ENCODE measurements at places on chromosomes 16 and 17.
A peak's percentile ranks its signal among the peaks of the same experiment; 100 is the strongest.

GRCh38 chr16:87540072-87540896 lies 47.5 kb upstream of the ZCCHC14 start:
- no peaks in the 10 kb centered on the region for H3K27me3 ChIP-seq
- H3K4me1 ChIP-seq: peaks cover 30% of the 10 kb centered on the region
- no peak overlapping the region for H3K4me3 ChIP-seq
- no peak overlapping the region for H3K27ac ChIP-seq

GRCh38 chr16:88196471-88197400 lies 186.0 kb upstream of the ZNF469 start:
- H3K4me1 ChIP-seq: no peaks in the 10 kb centered on the region
- H3K27ac ChIP-seq: no peak overlapping the region
- H3K36me3 ChIP-seq: no peaks in the 10 kb centered on the region
- peak; percentile 29 for DNase-seq

DNA sequence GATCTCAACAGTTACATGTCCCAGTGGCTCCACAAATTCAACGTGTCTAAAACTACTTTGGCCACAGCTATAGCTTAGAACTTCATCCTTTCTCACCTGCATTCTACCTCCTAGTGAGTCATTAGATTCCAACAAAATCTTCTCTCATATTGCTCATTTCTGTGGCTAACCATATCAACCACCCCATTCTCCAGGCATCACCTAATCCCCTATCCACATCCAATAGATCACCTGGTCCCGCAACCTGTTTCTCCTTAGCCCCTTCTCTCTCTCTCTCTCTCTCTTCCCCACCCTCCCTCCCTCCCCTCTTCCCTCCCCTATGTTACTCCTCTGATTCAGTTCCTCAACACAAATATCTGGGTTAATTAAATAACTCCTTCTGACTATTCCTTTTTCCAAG lies 64.6 kb downstream of the ANKFN1 start:
- no peaks in the 10 kb centered on the region for H3K36me3 ChIP-seq
- no peaks in the 10 kb centered on the region for H3K27me3 ChIP-seq
- H3K4me3 ChIP-seq: no peak overlapping the region

DNA sequence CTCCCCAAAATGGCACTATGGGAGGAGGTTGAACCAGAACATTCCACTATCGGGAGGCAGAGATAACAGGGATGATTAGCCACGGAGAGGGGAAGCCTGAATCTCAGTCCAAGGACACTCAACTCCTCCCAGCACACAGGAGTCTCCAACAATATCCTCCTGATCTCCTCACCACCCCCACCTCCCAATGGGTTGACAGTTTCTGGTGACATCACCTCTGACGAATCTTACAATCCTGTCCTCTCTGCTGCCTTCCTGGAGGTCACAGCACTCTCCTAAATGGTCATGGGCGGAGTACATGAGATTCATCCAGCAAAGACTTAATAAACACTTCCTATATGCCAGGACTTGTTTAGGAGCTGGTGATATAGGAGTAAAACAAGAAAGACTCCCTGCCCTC lies 80.9 kb downstream of the SLC6A2 start:
- no peaks in the 10 kb centered on the region for H3K36me3 ChIP-seq
- H3K4me1 ChIP-seq: peaks cover 6% of the 10 kb centered on the region
- H3K4me3 ChIP-seq: no peak overlapping the region
- H3K27ac ChIP-seq: no peak overlapping the region
- H3K27me3 ChIP-seq: peaks cover 8% of the 10 kb centered on the region
- DNase-seq: no peak

- H3K4me1 ChIP-seq: no peaks in the 10 kb centered on the region
- H3K27ac ChIP-seq: no peak overlapping the region
- no peak for DNase-seq
- no peak overlapping the region for H3K4me3 ChIP-seq
Measured at GRCh38 chr16:52561910-52562741, 15.2 kb upstream of the TOX3 start.

GRCh38 chr16:53022374-53022773 lies 30.3 kb downstream of the CHD9NB start:
- peak; percentile 49 for DNase-seq
- H3K27me3 ChIP-seq: no peaks in the 10 kb centered on the region
- no peaks in the 10 kb centered on the region for H3K36me3 ChIP-seq
- H3K27ac ChIP-seq: no peak overlapping the region
- no peaks in the 10 kb centered on the region for H3K4me1 ChIP-seq

GRCh38 chr16:10885246-10885645 lies 8.2 kb downstream of the CIITA start:
- no peak overlapping the region for H3K27ac ChIP-seq
- H3K27me3 ChIP-seq: peaks cover 16% of the 10 kb centered on the region
- no peak for DNase-seq
- H3K4me1 ChIP-seq: no peaks in the 10 kb centered on the region

DNA sequence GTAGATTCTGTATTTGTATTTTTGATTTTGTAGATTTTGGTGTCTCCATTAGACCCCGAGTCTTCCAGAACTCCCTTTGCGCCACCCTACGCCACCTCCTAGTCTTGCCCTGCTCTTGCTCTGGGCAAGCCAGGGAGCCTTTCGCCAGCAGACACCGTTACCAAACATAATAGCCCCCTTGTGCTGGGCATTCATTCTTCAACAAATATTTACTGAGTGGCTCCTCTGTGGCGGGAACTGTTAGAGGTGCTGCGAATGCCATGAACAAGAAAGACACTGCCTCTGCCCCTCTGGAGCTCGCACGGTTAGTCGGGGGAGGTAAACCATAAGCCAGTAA lies 841 bp upstream of the GPT2 start:
- H3K27ac ChIP-seq: no peak overlapping the region
- peaks cover 4% of the 10 kb centered on the region for H3K36me3 ChIP-seq
- H3K4me1 ChIP-seq: peaks cover 12% of the 10 kb centered on the region
- no peak for DNase-seq

DNA sequence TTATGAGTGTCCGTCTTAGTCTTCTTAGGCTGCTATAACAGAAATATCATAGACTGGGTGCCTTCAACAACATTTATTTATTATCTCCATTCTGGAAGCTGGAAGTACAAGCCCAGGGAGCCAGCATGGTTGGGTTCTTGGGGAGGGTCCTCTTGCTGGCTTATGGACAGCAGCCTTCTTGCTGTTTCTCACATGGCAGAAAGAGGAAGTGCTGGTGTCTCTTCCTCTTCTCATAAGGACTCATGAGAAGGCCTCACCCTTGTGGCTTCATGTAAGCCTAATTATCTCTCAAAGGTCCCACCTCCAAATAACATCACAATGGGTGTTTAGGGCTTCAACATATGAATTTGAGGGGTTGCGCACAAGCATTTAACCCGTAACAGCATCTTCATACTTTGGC lies 207.0 kb upstream of the COX10 start:
- H3K27ac ChIP-seq: no peak overlapping the region
- H3K4me3 ChIP-seq: no peak overlapping the region
- no peaks in the 10 kb centered on the region for H3K36me3 ChIP-seq
- DNase-seq: no peak
- no peaks in the 10 kb centered on the region for H3K4me1 ChIP-seq
- no peaks in the 10 kb centered on the region for H3K27me3 ChIP-seq

GRCh38 chr17:75181608-75182318 lies 996 bp downstream of the SUMO2 start:
- H3K27me3 ChIP-seq: no peaks in the 10 kb centered on the region
- DNase-seq: peak; percentile 50
- H3K27ac ChIP-seq: peak overlapping the region; percentile 93
- H3K4me3 ChIP-seq: peak overlapping the region; percentile 95

DNA sequence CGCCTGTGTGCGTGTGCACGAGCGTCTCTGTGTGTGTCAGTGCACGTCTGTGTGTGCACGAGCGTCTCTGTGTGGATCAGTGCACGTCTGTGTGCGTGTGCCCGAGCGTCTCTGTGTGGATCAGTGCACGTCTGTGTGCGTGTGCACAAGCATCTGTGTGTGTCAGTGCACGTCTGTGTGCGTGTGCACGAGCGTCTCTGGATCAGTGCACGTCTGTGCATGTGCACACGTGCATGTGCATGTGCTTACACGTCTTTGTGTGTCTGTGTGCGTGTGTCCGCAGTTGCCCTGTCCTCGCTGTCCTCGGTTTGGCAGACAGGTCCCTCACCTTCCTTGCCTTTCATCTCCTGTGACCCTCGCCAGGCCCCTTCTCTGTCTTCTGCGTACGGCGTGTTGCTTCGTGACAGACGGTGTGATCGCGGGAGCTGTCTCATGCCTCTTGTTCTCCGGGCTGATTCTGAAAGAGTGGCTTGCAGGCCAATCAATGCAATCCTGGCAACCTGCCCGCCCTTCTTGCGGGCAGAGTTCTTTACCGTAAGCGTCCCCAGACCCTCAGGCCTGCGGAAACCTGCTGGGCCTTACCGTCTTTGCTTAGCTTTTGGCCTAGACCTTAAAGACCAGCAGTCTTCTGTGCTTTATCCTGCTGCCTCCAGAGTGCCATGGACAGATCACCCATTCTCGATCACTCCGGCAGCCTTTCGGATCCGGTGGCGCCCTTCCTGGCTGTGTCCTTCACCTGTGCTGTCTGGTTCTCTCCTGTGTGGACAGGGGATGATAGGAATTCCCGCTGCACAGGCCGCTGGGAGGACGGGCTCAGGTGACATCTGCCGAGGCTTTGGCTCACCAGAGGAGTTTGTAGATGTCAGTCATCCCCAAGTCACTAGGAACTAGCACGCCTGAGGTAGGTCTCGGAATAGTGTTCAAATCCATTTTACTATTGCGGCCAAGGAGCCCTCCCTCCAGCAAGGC lies 18.5 kb downstream of the MLYCD start:
- H3K27ac ChIP-seq: no peak overlapping the region
- DNase-seq: no peak
- H3K4me3 ChIP-seq: no peak overlapping the region
- H3K4me1 ChIP-seq: no peaks in the 10 kb centered on the region
- H3K27me3 ChIP-seq: no peaks in the 10 kb centered on the region
- H3K36me3 ChIP-seq: peaks cover 9% of the 10 kb centered on the region

DNA sequence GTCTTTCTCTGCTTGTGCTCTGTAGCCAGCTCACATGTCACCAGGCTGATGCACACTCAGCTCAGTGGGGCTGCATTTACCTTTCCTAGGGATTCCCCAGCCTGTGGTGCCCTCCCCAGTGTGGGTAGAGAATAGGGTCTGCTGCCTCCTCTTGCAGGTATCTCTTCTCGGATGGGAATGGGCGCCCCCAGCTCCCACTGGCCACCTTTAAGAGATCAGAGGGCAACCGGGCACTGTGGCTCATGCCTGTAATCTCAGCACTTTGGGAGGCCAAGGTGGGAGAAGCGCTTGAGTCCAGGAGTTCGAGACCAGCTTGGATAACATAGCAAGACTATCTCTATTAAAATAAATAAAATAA lies 3.3 kb downstream of the XYLT2 start:
- peaks cover 21% of the 10 kb centered on the region for H3K36me3 ChIP-seq
- no peak overlapping the region for H3K27ac ChIP-seq
- no peak for DNase-seq
- no peak overlapping the region for H3K4me3 ChIP-seq
- H3K4me1 ChIP-seq: peaks cover 25% of the 10 kb centered on the region

DNA sequence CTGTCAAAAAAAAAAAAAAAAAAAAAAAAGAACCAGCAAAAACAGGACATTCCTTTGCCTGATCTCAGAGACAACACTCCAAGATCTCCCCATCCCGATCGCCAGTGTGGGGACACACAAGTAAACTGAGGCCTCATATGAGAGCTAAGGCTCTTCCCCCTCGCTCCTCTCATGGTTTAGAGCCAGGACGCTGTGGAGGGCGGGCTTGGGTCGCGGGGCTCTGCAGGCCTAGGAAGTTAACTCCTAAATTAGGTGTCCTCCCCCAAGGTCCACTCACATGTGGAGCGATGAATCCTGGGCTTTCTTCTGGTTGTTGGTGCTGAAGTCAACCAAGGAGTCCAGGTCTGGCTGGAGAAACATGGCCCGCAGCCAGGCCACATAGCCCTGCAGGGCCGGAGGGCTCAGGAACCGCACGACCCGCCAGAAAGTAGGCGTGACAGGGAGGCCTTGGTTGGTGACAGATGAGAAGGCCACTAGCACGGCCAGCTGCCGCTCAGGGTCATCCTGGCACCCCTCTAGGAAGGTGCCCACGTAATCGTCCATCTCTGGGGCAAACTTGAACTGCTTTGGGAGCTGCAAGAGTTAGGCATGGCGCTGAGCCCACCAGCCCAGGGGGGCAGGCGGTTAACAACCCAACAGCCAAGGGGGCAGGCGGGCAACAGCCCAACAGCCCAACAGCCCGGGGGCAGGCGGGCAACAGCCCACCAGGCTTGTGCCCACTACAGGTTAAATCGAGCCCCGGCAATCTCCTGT lies 5.2 kb downstream of the MYBBP1A start:
- no peak overlapping the region for H3K4me3 ChIP-seq
- peaks cover 77% of the 10 kb centered on the region for H3K36me3 ChIP-seq
- H3K4me1 ChIP-seq: peaks cover 7% of the 10 kb centered on the region
- no peak for DNase-seq

DNA sequence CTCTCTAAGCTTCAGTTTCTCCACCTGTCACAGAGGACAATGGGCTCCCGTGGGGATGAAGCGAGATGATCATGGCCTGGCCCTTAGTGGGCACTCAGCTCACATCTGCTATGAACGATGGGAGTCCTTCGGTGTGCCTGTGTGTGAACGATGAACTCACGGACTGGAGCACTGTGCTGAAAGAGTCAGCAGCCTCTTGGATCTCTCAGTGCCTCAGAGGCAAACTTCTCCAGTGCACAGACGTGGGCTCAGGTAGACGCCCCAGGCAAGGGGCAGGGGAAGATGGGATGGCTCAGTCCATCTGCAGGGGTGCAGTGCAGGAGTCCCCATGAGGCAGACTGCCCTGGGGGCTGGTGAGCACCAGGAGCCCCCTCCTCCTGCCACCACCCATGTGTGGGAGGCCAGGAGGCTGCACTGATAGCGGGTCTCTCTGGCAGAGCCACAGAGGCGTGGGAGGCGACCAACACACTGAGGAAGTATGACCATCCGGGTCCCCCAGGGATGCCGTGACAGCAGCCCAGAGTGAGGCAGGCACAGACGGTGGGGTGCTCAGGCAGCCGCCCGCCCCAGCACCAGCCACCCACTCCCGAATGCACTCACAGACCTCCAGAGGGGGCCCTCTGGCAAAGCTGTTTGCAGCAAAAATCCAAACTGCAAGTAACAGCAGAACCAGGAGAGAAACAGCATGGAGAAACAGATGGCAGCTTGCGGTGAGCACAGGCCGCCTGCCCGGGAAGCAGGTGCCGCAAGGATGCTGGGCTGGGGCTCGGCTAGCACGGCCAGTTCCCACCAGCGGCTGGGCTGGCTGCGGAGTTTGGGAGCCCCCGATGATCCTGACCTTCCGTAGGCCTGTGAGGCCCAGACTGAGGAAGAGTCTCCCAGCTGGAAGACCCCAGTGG lies 82.7 kb downstream of the RPH3AL start:
- no peaks in the 10 kb centered on the region for H3K36me3 ChIP-seq
- peak; percentile 25 for DNase-seq
- H3K4me1 ChIP-seq: no peaks in the 10 kb centered on the region
- no peak overlapping the region for H3K27ac ChIP-seq
- no peak overlapping the region for H3K4me3 ChIP-seq

Data from SJSA1 (cell line).